ENCODE measurements at places on chromosomes 3 and 15.

DNA sequence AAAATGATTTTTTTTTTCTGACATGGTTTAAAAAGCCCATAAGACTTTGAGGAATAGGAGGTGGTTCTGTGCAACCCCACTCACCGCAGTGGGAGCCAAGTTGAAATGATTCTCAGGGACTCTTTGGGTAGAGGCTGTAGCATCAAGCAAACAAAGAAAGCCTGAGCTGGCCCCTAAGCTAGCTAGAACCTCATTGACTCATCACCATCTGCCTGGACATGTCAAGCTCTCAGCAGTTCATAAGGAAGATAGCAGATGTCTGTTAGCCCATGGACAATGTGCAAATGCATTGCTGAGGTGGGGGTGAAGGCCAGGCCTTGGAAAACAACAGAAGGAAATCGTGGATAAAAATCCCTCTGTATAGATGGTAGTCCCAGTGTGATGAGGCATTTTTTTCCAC, 234.8 kb downstream of the NR2F2 start:
- DNase-seq, result no peak

DNA sequence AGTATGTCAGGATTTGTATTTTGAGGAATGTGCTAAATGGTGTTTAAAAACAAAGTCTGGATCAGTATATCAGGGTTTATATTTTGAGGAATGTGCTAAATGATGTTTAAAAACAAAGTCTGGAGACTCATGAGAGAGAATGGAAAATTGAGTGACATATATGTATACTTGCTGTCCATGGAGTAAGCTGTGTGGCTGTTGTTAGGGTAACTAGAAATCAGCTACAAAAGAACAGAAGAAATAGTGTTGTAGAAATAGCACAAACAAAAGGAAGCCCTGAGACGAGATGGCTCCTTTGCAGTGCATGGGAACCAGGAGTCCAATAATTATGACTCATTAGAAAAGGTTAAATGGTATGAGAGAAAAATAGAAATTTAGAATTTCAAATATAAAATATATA, 282.7 kb upstream of the MANF start:
- no peak for DNase-seq

- DNase-seq, result no peak
Measured at GRCh38 chr3:172915911-172916514, 165.5 kb downstream of the ECT2 start.

GRCh38 chr3:125431391-125431790, 56.3 kb upstream of the ZNF148 start:
- no peak for DNase-seq

- peak; percentile 54 for DNase-seq
Measured at GRCh38 chr3:47512416-47513124, 942 bp downstream of the ELP6 start.

- DNase-seq, result no peak
Measured at GRCh38 chr3:60573494-60573893, 677.8 kb downstream of the FHIT start.

- DNase-seq, result no peak
Measured at GRCh38 chr3:52095990-52096775, 39.8 kb upstream of the DUSP7 start.

- no peak for DNase-seq
Measured at GRCh38 chr3:141371882-141372281, 3.6 kb downstream of the ZBTB38 start.

GRCh38 chr3:56042326-56042951, 425.8 kb downstream of the ERC2 start:
- no peak for DNase-seq
